Omental fat pad (tissue), 4 donors: ENCODE measurements at places on chromosomes 6 and 20. TPM values are rescaled to one million over a fixed set of nuclear protein-coding genes. Genes with fewer than 3 reads are reported as not detected.

GRCh38 chr6:110699780-110700179, 115.5 kb downstream of the CDK19 start:
- no peak for DNase-seq

DNA sequence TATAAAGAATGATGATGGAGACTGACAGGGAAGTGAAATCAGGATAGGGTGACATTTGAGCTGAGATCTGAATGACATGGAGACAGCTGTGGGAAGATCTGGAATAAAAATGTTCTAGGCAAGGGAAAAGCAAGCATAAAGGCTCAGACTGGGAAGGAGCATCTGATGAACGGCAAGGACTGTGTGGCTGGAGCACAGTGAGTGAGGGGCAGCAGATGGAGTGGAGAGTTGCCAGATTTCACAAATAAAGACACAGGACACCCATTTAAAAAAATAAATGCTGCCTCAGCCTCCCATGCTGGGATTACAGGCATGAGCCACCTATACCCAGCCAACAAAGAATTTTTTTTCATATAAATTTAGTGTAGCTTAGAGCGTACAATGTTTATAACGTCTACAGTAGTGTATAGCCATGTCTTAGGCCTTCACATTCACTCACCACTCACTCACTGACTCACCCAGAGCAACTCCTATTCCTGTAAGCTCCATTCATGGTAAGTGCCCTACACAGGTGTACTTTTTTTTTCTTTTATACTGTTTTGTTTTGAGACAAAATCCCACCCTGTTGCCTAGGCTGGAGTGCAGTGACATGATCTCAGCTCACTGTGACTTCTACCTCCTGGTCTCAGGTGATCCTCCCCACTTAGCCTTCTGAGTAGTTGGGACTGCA, 2.4 kb upstream of the ZBTB24 start:
- DNase-seq, result no peak

- no peak for DNase-seq
Measured at GRCh38 chr6:100260584-100260983, 204.1 kb downstream of the SIM1 start.

The CTCFL gene
- not detected for total RNA-seq

DNA sequence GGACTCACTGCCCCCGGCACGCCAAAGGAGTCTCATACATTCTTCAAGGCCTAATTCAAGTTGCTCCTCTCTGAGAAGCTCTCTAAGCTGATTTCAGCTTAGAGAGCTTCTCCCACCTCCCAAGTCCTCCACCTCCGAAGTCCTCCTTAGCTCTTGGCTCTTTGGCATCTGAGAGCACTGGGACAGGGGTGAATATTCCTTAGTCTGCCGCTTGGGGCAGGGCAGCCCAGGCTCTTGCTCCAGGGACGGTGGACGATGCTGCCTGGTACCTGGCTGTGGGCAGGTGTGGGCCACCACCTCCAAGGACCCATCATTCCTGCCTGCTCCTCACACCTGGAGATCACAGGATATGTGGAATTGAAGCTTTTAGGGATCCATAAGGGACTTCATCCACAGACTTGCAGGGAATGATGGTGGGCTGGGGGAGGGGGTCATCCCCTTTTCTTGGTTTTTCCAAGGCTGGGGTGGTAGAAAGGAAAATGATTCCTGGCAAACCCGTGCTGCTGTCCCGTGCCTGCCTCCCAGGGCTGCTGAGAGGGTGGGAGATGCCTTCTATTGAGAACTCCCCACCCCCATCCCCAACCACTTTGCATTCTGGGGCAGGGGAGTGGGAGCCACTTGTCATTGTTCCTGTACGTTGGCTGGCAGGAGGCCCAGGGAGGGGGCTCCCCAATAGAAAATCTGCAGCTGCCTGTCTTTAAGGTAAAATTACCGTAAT, 57.4 kb downstream of the ARHGAP40 start:
- no peak for DNase-seq

GRCh38 chr6:15502446-15503345, 160.1 kb downstream of the DTNBP1 start:
- peak; percentile 20 for DNase-seq

GRCh38 chr6:111258615-111259088, 171.3 kb downstream of the SLC16A10 start:
- no peak for DNase-seq

GRCh38 chr6:46849361-46849690, 56.1 kb downstream of the MEP1A start:
- DNase-seq, result no peak

The CDSN gene
- not detected for total RNA-seq

- no peak for DNase-seq
Measured at GRCh38 chr6:9504191-9504590, 910.7 kb downstream of the TFAP2A start.

DNA sequence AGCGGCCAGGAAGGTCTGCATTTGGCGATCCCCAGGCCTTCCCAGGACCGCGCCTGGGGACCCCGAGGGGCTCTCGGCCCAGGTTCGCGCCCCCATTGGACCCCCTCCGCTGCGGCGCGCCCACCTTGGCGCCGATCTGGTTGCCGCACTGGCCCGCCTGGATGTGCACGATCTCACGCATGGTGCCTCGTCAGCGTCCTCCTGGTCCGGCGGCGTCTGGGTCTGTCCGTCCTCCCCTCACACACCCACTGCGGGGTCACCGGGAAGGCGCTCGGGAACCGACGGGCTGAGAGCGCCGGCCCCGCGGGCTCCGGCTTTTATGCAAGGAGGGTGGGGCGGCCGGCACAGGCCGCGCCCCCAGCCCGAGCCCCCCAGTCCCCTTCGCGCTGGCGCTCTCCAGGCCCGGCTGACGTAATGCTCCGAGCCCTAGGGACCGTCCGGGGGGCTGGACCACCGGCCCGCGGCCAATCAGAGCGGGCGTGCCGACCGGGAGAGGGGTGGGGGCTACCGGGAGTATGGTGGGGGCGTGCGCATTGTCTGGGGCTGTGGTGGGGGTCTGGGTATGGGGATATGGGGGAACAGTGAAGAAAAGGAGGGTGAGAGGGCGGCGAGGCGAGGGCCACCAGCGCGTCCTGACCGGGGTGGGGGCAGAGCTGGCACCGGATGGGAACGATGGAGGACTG, at the start of gene TUBB2B:
TUBB2B (minus strand) TSS at position 291 of the 683 bp plus-strand sequence; CDS start at position 181, 110 bp downstream.
- DNase-seq, result no peak

The PLN gene
- total RNA-seq, result 3.4 TPM

- DNase-seq, result no peak
Measured at GRCh38 chr6:829656-830055, 136.7 kb upstream of the EXOC2 start.

The CST4 gene
- not detected for total RNA-seq

DNA sequence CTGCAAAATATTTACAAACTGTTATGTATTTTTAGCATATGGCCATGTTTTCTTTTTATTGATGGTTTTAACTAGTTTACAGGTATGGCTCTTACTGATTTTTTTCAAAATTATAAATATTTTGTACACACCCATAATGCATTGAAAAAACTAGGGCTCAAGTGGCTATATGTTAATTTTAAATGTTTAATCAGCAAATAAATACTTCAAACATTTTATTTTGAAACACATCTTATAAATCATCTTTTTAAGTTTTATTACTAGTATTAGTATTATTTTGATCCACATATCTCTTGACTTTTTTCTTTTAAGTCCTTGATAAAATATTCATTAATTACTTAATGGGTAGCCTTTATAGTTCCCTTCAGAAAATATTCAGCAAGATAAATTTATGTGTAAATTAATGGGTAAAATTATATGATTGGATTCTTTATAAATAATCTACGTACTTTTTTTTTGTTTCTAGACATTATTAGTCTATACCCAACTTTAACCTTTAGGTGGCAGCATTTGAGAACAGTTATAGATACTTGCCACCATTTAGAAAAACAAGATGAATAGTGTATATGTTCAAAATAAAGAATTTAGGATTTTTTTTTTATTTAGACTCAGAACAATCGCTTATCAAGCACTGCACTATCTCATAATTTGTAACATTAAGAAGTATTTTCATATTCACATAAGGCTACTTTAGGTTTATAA, 241.9 kb downstream of the ADGRB3 start:
- DNase-seq, result no peak

The CST5 gene
- total RNA-seq, result not detected

The SNAI1 gene
- total RNA-seq, result 7.7 TPM

- DNase-seq, result no peak
Measured at GRCh38 chr20:57755609-57756008, 45.8 kb upstream of the PMEPA1 start.

- no peak for DNase-seq
Measured at GRCh38 chr6:113777601-113778000, 79.5 kb upstream of the MARCKS start.

DNA sequence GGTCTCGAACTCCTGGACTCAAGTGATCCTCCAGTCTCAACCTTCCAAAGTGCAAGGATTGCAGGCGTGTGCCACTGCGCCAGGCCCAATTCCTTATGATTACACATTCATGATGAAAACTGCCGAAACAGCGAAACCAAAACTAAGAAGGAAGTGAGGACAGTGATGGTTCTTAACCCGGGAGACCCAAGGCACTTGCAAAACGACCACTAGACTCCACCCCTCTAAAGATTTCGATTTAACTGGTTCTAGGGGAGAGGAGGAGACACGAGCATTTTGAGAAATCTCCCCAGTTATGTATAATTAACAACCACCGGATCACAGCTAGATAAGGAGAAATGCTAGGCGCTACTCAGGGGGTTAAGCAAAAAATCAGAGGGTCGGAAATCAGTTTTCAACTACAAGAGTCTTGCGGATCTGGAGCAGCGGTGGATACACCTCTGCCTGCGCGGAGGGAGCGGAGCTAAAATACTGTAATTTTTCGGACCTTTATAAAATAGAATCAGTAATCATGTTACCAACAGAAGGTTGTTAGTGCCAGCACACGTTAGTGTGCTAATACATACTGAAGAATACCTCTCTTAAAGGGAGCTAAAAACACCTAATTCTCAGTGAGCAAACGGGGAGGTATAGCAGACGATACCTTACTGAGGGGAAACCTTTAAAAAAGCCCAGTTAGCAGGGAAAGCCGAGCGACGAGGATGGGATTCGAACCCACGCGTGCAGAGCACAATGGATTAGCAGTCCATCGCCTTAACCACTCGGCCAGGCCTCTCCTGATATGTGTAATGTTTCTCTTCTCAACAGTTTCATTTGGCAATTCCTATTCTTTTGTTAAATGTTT, 60.0 kb upstream of the BTN3A2 start:
- no peak for DNase-seq

The CRISP2 gene
- not detected for total RNA-seq

DNA sequence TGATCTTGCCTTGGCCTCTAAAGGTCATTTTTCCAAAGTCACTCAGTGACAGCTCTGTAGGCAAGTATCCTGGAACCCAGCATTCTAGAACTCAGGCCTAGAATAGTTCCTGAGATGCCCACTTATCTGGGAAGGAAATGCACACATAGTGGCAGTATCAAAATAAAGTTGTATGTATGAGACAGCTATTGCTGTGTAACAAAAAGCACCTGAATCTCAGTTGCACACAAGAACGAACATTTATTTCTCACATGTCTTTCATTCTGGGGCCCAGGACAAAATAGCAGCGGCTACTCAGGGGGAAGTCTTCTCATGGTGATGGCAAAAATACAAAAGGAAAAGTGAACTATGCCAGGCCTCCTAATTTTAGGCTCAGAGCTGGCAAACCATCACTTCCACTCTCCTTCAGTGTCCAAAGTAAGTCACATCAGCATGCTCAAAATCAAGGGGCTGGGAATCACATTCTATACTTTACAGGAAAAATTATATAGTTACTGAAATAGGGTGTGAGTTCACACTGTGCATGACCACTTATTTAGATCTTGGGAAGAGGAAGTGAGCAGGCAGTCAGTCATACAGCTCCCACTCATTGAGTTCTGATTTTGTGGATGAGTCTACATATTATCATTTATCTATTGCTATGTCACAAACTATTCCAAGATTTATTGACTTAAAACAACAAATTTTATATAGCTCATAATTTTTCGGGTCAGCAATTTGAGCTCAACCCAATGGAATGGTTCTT, 133.7 kb upstream of the RIN2 start:
- no peak for DNase-seq

GRCh38 chr6:106527979-106528378, 101.3 kb downstream of the RTN4IP1 start:
- no peak for DNase-seq

DNA sequence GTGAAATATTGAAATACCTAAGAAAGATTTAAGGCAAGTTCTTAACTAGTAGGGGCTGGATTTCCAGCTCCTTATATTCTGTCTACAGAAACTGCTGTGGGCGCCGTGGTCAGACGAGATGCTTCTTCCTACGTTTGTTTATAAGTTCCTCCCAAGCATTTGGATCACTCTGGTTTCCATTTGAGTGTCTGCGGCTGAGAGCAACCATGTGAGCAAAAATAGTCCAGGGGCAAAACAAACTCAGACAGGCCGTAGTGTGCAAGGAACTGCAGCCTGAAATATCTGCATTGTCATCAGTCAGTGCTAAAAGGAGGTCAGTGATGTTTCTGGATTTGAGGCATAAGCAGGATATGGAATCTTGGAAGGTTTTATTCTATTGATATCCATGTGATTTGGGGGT, 485.9 kb upstream of the JAG1 start:
- no peak for DNase-seq

DNA sequence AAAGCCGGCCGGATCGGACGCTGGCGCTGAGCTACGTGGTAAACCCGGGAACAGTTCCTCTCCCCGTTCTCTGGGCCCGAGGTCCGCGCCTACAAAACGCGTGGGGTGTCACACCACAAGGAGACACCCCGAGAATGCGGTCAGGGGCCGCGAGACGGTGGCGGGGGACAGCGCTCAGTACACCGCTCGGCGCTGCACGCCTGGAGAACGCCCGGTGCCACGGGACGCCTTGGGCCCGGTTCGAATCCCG, 670 bp downstream of the NCOA5 start:
- no peak for DNase-seq

GRCh38 chr6:9499709-9500108, 915.2 kb downstream of the TFAP2A start:
- DNase-seq, result no peak

The SLC35D3 gene
- not detected for total RNA-seq

DNA sequence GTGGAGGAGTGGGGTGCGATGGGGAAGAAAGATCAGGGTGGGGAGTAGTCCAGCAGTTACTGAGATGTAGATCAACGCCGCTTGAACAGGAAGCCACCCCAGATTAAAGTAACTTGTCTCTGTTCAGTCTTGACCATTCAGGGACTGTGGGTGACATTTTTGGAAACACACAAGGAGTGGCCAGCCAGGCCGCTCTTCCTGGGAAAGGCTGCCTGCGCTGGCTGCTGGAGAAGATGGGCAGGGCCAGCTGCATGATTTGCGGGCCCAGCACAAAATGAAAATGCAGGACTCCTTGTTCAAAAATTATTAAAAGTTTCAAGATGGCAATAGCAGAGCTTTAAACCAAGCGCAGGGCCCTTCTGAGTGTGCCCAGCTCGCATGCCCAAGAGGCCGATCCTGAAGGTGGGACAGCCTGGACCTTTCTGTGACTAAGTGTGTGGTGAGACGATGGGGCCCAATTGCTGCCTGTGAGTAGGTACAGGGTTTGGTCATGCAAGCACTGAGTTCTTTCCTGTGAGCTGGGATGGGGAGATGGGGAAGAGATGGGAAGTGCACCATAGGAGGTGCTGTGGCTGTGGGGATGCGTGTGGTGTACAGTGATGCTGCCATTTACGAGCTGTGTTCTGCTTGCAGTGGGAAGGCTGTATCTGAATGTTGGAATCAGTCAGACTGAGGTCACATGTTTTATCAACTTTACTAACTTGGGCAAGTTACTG, 51.3 kb downstream of the DAAM2 start:
- no peak for DNase-seq
